ENCODE measurements at places on chromosomes 5 and 9.

- DNase-seq = no peak
These were observed 339.7 kb downstream of the TMEM232 start for GRCh38 chr5:110386782-110387181.

DNA sequence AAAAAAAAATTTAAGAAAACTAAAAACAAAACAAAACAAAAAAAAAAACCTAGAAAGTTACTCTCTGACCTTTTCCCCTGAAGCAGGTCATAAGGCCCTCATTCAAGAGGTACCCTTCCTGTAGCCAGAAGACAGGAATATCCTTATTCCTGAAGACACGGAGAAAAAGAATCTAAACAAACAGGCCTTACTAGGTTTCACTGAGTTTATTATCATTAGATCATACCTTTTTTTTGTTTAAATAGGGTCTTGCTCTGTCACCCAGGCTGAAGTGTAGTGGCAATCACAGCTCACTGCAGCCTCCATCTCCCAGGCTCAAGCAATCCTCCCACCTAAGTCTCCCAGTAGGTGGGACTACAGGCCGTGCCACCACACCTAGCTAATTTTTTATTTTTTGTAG, 11.7 kb upstream of the CDKN2AIPNL start:
- DNase-seq = no peak

- DNase-seq = no peak
These were observed 53.1 kb upstream of the GRIN3A start for GRCh38 chr9:101791533-101791932.

DNA sequence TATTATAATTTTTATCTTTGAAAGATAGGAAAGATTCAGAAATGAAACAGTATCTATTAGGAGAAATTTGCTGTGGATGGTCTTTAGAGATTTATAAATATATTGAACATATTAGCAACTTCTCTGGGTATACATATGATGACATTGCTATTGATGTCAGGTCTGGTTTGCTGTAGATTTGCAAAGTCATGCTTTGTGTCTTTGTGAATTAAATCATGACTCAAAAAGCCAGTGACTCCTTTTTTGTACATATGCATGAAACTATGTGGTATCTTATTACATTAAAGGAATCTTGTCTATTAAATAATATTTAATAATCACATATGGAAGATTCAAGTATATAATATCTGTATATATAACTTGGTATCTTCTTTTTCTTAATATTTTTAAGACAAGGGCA, 141.9 kb downstream of the ST8SIA4 start:
- DNase-seq = no peak

DNA sequence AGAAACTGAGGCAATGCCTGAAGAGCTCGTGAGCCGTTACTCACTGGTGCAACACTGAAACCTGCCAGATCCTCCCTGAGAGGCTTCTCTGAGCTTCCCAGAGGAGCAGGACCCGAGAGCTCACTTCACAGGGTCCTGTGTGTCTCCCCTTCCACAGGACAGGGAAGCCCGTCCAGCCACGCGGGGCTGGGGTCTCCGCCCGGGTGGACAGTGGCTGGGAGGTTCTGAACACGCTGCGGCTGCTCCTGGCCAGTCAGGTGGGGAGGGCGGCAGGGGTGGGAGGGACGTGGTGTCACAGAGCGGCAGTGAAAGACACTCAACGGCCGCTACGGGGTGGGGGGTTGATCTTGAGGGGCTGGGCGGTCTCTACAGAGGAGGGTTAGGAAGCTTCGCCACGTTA, 290 bp upstream of the ZDHHC11 start:
- DNase-seq = no peak

DNA sequence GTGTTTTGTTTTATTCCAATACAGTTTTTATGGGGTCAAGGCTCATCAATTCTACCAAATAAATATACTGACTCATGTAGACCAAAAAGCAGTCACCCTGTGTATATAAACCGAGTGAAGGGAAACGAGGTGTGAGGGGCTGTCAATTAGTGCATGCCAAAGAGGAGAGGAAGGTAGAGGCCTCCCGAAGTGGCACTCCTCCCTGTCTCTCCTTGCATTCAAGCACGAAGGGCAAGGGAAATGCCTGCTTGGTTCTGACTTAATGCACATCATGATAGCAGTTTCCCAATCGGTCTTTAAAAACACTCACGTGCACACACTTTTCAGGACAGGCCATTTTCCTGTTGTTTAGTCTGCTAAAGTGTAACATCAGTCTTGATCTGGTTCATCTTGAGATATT, 125.6 kb upstream of the SLCO6A1 start:
- no peak for DNase-seq

- no peak for DNase-seq
These were observed 110.3 kb upstream of the TBC1D2 start for GRCh38 chr9:98365781-98366180.

GRCh38 chr9:109046346-109046745, 33.0 kb upstream of the CTNNAL1 start:
- no peak for DNase-seq

Data from CD4-positive, alpha-beta T cell treated with Interleukin-17A for 4 hours (primary cell).